CD4-positive, alpha-beta T cell treated with Interleukin-1 beta for 1 hour (primary cell): ENCODE measurements at places on chromosomes 4 and X.

DNA sequence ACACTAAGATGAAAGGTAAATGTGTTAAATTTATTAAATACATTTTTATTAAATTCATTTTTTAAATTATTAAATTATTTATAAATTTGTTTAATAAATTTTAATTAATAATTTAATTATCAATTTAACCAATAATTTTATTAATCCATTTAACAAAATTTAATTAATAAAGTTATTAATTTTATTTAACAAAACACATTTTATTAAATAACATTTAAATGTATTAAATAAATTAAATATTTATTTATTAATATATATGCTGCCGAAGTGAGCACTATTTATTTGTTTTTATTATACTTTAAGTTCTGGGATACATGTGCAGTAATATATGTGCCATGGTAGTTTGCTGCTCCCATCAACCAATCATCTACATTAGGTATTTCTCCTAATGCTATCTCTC is 719.5 kb downstream of the TRIML1 start:
- DNase-seq, result no peak

DNA sequence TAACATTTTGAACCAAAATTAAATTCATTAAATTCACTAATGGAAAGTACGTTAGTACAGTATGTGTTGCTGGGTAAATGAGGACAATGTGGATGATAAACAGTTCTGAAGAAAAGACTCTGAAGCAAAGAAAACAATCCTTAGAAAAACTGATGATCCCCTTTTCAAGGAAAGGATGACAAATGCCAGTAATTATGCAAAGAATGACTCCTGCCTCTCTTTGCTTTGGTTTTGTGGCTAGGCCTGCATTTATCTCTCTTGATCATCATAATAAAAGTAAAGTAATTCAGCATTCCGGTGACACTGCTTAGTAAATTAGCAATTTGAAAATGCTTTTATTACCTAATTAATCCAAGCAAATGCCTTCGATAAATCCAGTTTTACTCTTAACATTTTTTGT is 652.2 kb upstream of the DIPK2B start:
- DNase-seq, result no peak

DNA sequence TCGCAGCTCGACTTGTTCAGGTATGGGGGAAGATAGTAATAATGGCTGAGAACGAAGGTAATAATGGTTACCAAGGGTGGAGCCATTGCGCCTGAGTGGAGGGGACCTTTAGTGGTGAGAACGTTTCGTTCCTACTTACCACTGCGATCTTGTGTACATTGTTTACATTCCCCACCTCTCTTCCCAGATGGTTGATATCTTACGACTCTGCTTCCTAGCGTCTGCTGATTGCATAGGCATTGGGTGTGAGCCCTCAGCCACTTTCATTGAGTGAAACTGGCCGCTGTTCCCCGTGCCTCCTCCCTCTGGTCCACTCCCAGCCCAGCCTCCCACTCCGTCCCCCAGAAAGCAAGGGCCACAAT is 850 bp downstream of the IGBP1 start:
- no peak for DNase-seq

DNA sequence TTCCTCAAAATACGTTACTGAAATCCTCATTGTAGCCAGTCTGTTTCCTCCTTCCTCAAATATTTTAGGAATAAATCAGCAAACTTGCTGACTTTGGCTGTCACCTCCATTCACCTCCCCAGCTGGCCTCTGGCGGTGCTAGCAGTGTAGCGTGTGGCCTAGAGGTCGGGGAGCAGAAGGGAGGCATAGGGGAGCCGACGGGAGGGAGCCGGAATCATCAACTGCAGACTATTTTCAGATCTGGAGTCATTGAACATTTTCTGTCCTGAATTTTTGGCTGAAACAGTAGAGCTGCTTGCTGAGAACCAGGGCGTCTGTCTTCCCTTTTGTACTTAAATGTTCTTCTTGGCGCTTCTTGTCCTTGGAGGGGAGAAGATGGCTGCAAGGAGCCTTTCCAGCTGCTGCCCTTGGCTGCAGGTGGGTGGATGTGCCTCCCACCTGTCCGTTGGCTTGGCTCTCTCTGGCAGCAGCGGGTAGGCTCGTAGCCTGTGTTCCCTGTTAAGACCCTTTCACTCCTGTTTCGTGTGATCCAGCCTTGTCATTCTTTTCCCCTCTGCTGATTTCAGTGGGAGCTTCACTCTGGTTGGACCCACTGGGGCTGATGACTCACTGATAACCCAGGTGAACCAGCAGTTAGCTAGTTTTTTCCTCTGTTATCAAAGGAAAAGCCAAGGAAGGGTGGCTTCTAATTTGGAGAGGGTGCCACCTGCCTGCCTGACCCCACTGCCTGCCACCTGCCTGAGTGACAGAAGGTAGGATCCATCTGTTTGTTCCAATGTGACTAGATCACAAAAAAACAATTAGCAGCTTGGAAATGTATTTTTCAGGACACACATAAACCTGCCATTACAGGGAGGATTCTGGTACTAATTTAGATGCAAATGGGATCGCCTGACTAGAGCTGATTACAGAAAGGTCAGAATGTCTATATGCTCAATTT is 135.9 kb downstream of the GATB start:
- no peak for DNase-seq

DNA sequence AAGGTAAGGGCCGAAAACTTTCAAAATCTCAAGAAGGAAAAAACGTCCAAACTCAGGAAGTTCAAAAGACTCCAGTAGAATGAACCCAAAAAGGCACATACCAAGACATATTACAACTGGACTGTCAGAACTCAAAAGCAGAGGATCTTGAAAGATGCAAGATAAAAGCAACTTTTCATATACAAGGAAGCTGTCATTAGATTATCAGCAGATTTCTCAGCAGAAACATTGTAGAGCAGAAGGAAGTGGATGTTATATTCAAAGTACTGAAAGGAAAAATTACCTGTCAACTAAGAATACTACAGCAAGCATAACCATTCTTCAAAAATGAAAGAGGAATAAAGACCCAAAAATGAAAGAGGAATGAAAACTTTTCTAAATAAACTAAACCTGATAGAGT is 224.9 kb downstream of the FAT4 start:
- no peak for DNase-seq

GRCh38 chrX:47992095-47992380 is 11.8 kb downstream of the ZNF182 start:
- DNase-seq, result no peak

DNA sequence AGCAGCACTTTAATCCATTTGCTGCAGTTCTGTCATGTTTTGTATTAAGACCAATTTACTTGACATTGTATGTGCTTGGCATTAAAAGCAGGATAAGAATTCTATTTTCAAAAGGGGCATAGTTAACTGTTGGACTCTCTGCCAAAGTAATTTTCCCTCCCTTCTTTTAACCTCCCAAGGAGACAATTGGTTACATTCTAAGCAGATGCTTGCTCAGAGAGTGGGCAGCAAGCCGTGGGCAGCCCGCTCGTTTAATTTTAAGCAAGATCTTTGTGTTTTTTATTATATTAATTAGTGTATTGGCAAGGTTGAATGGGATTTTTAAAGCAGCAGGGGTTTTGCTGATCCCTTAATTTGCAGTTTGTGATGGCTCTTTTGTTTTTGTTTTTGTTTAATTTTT is 37.1 kb upstream of the KLHL8 start:
- DNase-seq, result no peak

DNA sequence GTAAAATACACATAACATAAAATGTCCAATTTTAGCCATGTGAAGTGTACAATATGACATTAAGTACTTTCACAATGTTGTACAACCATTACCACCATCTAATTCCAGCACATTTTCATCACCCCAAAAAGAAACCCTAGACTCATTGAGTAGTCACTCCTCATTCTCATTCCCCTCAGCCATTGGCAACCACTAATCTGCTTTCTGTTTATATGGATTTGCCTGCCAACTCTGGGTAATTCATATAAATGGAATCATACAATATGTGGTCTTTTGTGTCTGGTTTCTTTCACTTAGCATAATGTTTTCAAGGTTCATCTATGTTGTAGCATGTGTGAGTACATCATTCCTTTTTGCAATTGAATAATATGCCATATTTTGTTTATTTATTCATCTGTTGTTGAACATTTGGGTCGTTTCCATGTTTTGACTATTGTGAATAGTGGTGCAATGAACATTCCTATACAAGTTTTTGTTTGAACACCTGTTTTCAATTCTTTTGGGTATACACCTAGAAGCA is 43.0 kb downstream of the EIF2S3 start:
- DNase-seq, result no peak

- DNase-seq, result no peak
Measured at GRCh38 chr4:122329876-122330565, 48.8 kb upstream of the ADAD1 start.

- DNase-seq, result no peak
Measured at GRCh38 chr4:66091786-66092185, 421.5 kb upstream of the EPHA5 start.

DNA sequence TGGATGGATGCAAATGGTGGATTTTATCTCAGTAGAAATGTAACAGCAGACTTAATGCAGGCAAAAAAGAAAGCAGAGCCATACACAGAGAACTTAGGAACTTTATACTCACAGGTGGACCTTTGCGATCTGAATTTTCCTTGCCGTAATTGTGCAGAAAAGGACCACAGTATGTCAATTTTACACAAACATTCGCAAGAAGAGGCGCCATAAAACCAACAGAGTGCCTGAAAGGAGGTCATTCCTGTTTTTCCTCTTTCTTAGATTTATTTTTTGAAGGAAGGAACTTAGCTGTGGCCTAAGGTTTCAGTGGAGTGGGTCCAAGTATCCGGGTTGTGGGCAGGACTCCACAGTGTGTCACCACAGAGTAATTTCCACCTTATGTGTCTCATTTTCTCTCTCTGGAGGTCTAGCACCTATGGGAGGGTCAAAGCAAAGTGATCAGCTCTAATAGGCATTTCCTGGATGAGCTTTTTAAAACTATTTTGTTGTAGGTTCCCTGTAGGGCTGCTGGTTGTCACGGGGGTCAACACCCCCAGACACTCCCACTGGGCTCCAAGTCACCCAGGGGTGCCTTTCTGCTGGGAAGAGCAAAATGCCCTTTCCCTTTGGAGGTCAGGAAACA is 24.7 kb upstream of the PBDC1 start:
- no peak for DNase-seq

GRCh38 chr4:5365071-5366008 is 314.1 kb downstream of the STK32B start:
- DNase-seq, result no peak

DNA sequence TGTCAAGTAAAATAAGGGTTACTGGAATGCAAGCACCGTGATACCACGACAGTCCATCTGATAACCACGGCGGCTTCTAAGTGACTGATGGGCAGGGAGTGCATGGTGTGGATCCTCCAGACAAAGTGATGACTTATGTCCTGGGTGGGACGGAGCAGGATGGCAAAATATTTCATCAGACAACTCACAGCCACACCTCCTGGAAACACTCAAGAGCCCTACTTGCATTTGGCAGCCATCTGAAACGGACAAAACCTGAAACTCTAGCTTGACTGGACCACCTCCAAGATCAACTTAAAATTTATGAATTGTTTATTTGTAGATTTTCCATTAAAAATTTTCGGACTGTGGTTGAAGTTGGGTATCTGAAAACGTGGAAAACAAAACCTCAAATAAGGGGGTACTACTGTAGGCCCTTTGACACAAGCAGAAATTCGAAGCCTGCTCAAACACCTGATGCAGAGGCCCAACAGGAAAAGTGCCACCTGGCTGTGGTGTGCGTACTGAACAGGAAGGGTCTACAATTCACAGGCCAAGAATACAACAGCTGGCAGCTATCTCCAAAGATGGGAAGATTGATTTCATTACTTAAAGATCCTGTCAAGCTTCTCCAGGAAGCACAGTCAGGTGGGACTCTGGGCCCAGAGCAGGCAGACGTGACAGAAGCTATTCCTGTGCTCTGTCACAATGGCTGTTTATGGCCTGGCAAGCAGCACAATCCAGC is 26.0 kb downstream of the LRIT3 start:
- no peak for DNase-seq

DNA sequence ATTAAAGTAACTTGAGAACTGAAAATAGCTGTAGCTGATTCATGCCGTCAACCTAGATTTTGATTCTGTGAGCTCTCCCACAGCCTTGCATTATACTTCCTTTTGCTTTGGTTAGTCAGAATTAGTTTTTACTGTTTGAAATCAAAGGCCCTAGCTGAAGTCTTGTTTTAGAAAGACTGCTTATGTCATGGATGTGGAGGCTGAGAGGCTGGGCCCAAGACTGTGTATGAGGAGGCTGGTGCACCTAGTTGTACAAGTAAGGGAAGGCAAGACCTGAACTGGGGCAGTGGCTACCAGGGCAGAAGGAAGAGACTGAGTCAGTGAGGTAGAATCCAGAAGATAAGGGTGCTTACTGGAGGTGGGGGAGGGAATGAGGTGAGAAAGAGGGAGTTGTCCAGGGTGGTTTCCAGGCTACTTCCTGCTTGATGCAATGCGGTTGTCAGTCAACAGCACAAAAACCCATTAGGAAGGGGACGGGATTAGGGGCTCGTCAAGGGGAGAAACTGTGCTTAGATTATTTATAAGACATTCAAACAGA is 76.2 kb upstream of the PAGE3 start:
- DNase-seq, result no peak

GRCh38 chr4:170687751-170688150 is 598.0 kb upstream of the AADAT start:
- DNase-seq, result no peak

GRCh38 chrX:132271311-132271778 is 52.1 kb upstream of the RAP2C start:
- no peak for DNase-seq

DNA sequence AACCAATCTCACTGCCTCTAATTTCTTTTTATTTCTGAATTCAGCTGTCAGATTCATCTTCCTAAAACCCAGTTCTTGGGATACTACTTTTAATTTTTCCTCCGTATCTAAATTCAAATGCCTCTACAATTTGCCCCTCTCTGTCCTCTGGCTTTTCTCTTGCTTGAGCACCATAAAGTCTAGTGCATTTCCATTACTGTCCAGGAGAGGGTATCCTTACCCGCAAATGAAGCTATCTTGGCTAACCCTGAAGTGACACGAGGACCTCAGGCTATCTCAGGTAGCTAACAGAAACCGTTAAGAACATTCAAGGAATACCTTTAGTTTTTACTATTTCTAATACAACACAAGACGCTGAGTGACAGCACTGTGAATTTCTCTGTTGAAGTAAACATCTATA is 49.4 kb upstream of the PRR32 start:
- DNase-seq, result no peak

- no peak for DNase-seq
Measured at GRCh38 chr4:8911316-8912088, 39.9 kb upstream of the HMX1 start.

- no peak for DNase-seq
Measured at GRCh38 chr4:102218656-102219055, 126.6 kb downstream of the SLC39A8 start.

DNA sequence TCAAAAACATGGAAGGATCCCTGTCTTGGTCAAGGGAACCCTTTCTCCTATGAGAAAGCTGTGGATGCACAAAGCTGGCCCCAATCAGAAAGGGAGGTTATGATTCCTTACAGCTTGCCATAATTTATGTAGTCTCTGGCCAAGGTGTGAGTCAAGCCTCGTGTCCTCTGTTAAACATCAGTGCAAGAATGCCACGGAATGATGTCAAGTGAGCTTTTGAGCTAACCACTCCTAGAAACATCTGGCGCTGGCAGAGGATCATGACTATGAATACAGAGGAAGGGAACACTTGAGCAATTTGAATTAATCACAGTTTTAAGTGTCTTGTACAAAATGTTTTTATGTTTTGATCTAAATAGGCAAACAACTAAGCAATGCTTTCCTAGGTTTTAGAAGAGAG is 51.5 kb upstream of the RAP2C start:
- no peak for DNase-seq
